ENCODE measurements at places on chromosomes 16 and 17. TPM values are rescaled to one million over a fixed set of nuclear protein-coding genes. Genes with fewer than 3 reads are reported as not detected.

GRCh38 chr17:8464941-8465340 lies 29.3 kb downstream of the NDEL1 start:
- H3K27ac ChIP-seq: peak overlapping the region; percentile 11
- no peak overlapping the region for H3K4me3 ChIP-seq
- peaks cover 14% of the 10 kb centered on the region for H3K4me1 ChIP-seq

The CACNA1H gene
- total RNA-seq: 3.4 TPM

The APOH gene
- not detected for total RNA-seq

- H3K4me1 ChIP-seq: peaks cover 6% of the 10 kb centered on the region
- DNase-seq: no peak
- H3K4me3 ChIP-seq: no peak overlapping the region
- H3K27me3 ChIP-seq: no peaks in the 10 kb centered on the region
- H3K27ac ChIP-seq: no peak overlapping the region
These were observed 13.6 kb downstream of the G6PC3 start for GRCh38 chr17:44084131-44084538.

The SEZ6L2 gene
- 0.86 TPM for total RNA-seq

DNA sequence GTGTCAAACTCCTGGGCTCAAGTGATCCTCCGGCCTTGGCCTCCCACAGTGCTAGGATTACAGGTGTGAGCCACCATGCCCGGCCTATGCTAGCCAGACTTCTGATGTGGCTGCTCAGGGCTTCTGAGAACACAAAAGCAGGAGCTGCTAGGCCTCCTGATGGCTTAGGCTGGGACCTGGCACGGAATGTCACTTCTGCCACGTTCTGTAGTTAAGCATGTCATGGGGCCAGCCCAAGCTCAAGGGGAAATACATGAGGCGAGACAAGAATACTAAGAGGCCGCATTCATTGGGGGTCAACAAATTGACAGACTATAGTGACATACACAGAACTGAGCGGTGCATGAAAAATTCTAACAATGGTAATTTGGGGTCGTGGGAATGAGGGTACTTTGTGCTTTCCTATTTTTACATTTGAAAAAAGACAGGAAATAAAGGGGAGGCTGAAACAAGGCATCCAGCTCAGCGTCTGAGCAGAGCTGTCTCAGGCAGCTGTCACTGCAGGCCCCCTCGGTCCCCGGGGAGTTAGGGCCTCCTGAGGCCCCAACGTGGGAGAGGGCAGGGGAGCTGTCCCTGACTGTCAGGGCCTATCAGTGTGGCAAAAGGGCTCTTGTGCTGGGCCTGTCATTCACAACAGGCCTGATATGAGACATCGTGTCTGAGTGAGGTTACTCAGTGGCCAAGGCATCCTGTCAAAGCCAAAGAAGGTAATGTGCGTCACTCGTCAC lies 26.4 kb downstream of the CFAP20 start:
- no peaks in the 10 kb centered on the region for H3K4me1 ChIP-seq
- no peaks in the 10 kb centered on the region for H3K36me3 ChIP-seq
- DNase-seq: no peak

GRCh38 chr17:9402590-9403199 lies 172.9 kb downstream of the STX8 start:
- H3K36me3 ChIP-seq: no peaks in the 10 kb centered on the region
- peaks cover 7% of the 10 kb centered on the region for H3K4me1 ChIP-seq
- no peak for DNase-seq
- no peak overlapping the region for H3K27ac ChIP-seq
- no peak overlapping the region for H3K4me3 ChIP-seq

DNA sequence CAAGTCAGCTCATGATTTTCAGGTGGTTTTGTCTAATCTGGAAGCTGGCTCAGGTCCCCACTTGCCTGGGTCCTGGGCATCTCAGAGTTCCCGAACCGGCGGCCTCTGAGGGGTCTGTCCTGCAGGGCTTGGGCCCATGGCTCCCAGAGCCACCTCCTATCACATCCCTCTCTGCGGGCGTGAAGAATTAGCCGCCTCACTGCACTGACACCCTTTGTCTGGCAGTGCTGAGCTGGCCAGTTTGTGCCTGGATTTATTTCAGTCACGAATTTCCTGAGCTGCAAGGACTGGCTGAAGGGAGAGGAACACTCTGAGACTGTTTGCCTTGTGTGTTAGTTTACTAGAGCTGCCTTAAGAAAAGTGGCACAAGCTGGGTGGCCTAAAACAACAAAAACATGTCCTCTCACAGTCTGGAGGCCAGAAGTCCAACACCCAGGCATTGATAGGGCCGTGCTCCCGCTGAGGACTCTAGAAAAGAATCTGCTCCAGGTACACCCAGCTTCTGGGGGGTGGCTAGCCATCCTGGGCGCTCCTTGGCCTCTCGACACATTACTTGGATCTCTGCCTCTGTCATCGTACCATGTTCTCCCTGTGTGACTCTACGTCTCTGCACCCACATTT lies 217.5 kb upstream of the DYNLRB2 start:
- H3K36me3 ChIP-seq: no peaks in the 10 kb centered on the region
- H3K27ac ChIP-seq: no peak overlapping the region
- no peaks in the 10 kb centered on the region for H3K4me1 ChIP-seq
- DNase-seq: no peak

DNA sequence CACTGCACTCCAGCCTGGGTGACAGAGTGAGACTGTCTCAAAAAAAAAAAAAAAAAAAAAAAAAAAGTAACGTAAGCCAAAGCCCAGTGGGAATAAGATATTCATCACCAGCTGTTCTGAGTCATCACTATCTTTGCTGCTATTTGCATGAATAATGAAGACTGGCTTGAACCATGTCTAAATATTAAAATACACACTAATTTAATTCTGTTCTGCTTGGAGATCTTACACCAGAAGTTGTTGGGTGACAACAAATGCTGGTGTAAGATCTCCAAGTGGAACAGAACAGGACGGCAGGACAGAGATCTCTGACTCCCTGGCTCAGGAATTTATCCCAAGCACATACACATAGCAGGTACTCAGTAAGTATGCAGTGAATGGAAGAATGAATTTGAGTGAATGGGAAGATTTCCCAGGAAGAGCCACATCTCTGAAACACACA lies 19.6 kb downstream of the DNAH17 start:
- no peak overlapping the region for H3K27ac ChIP-seq
- no peak for DNase-seq
- H3K36me3 ChIP-seq: no peaks in the 10 kb centered on the region
- H3K4me1 ChIP-seq: no peaks in the 10 kb centered on the region
- no peak overlapping the region for H3K4me3 ChIP-seq

GRCh38 chr17:49913226-49914095 lies 55.5 kb upstream of the DLX4 start:
- no peak overlapping the region for H3K4me3 ChIP-seq

DNA sequence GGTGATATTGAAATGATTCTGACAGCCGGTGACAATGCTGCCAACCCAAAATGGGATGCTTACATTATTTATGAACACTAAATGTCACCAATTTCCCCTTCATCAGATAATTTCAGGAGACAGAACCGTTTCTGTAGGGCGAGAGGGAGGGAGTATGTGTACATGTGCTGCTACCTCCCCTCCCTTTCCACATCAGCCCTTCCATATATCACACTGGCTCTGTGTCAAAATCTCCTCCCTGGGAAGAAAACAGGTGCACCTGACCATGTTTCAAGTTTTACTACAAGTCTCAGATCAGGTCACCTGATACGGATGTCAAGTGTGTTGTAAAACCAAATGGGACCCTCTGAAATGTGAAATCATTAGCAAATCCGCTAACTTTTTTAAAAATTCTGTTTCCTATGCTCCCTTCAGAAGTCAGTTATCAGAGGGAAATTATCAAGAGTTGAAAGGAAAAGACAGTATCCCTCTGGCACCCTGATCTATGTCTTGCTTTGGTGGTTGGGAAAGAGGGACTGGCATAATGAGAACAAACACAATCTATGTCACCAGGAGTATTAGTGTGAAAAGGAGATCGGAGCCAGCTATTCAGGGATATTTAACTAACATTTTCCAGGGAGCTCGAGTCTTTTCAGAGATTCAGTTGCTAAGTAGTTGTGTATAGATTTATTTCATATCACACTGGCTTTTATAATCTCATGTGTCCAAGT lies 1002.3 kb upstream of the CDH8 start:
- H3K27me3 ChIP-seq: no peaks in the 10 kb centered on the region
- H3K4me1 ChIP-seq: no peaks in the 10 kb centered on the region
- H3K4me3 ChIP-seq: no peak overlapping the region
- no peak overlapping the region for H3K27ac ChIP-seq

All from psoas muscle (tissue), 8 donors.